ENCODE measurements at places on chromosomes 7 and 10. TPM values are rescaled to one million over a fixed set of nuclear protein-coding genes. Genes with fewer than 3 reads are reported as not detected.

ZC3HAV1L gene
- total RNA-seq, result 10.4 TPM

INMT gene
- total RNA-seq, result 12.2 TPM

AGR2 gene
- total RNA-seq, result 1.3 TPM

GOLGA7B gene
- 0.19 TPM for total RNA-seq

MLXIPL gene
- total RNA-seq, result 117 TPM

NACAD gene
- total RNA-seq, result 3.3 TPM

DNA sequence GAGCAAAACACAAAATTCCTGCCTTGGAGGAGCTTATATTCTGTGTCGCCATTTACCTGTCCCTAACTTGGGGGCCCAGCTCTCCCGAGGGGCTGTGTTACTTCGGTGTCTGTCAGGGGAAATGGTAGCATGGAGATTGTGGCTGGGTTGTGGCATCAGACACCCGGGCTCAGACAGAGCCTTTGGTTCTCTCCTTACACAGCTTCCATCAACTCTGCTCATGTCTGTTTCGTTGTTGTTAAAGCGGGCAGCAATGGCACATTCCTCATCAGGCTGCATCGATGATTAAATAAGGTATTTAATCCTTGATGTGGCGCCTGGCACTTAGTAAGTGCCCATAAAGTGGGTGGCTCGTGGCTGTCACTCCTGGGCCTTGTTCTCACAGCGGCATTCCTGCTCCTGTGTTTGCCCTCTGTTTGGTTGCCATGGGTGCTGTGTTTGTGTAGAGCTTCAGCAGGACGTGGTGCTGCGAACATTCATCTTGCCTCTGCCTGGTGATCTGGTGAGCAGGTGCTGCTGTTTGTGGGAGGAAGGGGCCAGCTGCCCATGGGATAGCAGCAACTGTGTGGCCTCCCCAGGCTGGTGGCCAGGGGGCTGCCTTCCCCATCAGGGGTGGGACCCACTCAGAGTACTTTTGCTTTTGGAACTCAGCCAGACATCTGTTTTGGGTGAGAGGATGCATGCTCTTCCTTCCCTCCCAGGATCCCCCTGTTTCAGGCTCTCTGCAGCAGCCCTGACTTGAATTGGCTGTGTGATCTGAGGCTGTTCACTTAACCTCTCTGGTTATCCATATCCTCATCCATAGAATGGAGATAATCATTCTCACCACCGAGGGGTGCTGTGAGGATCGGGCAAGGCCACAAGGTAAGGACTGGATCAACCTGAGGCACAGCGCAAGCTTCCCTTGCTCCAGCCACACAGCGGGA, 207.2 kb upstream of the SVIL start:
- no peak for DNase-seq
- H3K4me1 ChIP-seq, result no peaks in the 10 kb centered on the region
- H3K27me3 ChIP-seq, result no peaks in the 10 kb centered on the region
- no peak overlapping the region for H3K4me3 ChIP-seq
- no peak overlapping the region for H3K27ac ChIP-seq

- no peaks in the 10 kb centered on the region for H3K4me1 ChIP-seq
- H3K4me3 ChIP-seq, result no peak overlapping the region
- H3K27ac ChIP-seq, result no peak overlapping the region
- no peaks in the 10 kb centered on the region for H3K27me3 ChIP-seq
- DNase-seq, result no peak
Observed at GRCh38 chr7:105325216-105325904, 63.4 kb downstream of the SRPK2 start.

- no peak overlapping the region for H3K4me3 ChIP-seq
- no peaks in the 10 kb centered on the region for H3K36me3 ChIP-seq
- no peak for DNase-seq
- H3K27ac ChIP-seq, result no peak overlapping the region
- H3K4me1 ChIP-seq, result no peaks in the 10 kb centered on the region
Observed at GRCh38 chr7:137825489-137825888, 21.3 kb downstream of the DGKI start.

DNA sequence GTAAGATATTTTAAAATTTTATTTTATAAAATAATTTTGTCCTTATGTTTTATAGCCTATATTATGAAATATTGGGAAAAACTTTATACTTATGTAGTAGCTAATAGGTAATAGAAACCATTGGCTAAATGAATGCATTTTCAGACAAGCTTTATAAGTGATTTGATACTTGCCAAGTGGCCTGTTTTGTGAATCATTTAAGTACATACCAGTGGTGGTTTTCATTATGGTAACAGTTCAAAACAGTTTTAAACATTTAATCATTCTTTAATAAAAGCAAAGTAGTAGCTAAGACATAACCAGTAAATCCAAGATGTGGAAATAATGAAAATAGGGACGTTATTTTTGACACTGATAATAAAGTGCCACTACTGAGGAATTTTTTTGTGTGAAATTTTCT, 182.2 kb downstream of the PHF14 start:
- no peak overlapping the region for H3K27ac ChIP-seq
- no peaks in the 10 kb centered on the region for H3K27me3 ChIP-seq
- H3K4me1 ChIP-seq, result no peaks in the 10 kb centered on the region
- no peak for DNase-seq
- no peaks in the 10 kb centered on the region for H3K36me3 ChIP-seq
- no peak overlapping the region for H3K4me3 ChIP-seq

GRCh38 chr7:157136372-157136771, 2.4 kb upstream of the UBE3C start:
- H3K36me3 ChIP-seq, result no peaks in the 10 kb centered on the region
- H3K27ac ChIP-seq, result no peak overlapping the region

GRCh38 chr10:85916286-85916685, 450.3 kb downstream of the GRID1 start:
- H3K27me3 ChIP-seq, result no peaks in the 10 kb centered on the region
- H3K4me3 ChIP-seq, result no peak overlapping the region
- H3K4me1 ChIP-seq, result peaks cover 5% of the 10 kb centered on the region
- H3K27ac ChIP-seq, result no peak overlapping the region
- no peak for DNase-seq

DNA sequence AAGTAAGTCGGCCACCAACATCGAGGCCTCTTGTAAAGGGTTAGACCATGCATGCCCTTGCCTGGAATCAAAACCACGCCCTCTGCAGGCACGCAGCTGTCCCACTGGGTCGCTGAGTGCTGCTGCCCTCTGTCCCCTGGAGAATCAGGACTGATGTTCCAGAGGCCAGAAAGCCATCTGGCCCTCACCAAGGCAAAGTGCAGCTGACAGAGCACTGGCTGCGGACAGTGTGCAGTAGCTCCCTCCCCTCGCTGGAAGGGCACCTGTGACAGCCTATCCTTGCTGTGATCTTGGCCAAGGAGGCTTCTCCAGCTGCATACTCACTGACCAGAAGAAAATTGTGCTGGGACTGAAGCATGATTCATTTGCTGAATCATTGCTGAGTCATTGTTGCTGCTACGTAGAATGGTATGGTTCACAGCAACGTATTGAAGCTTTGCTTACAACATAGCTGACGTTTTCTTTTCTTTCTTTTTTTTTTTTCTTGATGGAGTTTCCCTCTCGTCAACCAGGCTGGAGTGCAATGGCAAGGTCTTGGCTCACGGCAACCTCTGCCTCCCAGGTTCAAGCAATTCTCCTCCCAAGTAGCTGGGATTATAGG, 30.4 kb downstream of the DDC start:
- H3K4me3 ChIP-seq, result no peak overlapping the region
- peak overlapping the region; percentile 38 for H3K27ac ChIP-seq
- no peaks in the 10 kb centered on the region for H3K36me3 ChIP-seq
- H3K4me1 ChIP-seq, result peaks cover 5% of the 10 kb centered on the region
- DNase-seq, result peak; percentile 86

DNA sequence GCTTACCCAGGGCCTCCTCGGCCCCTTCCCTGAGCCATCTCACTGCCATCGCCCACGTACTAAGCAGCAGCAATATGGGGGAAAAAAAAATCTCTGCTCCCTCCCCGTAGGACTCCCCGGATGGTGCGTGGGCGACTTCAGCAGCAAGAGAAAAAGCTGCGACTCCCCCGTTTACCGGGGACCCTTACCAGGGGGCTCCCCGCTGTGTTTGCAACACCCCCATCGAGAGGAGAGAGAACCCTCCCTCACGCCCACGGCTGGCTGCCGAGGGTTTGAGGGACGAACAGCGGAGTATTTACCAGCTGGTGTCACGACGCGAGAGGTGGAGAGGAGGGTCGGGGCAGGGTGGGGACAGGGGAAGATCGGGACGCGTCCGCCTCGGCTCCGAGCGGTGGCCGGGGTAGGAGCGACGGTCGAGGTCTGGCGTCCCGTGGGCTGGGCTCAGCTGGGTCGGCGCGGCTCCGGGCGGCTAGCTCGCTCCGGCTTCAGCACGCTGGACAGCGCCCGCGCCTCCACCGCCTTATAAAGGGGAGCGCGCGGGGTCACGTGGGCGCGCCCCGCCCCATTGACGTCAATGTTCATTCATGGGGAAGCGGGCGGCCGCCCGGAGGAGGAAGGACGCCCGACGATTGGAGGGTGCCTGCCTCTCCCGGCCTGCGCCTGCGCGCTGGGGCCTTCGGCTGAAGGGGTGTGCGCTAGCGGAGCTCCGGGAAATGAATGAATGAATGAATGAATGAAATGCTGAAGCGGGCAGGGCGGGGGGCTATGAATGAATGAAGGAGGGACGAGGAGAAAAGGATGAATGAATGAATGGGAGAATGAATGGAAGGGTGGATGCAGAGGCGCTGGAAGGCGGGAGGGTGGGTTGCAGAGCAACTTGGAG, at the start of gene VGF:
TSS of gene VGF (minus strand) at position 495 of the 883 bp plus-strand sequence. CDS start 726 bp downstream, outside the sequence.
- peak; percentile 96 for DNase-seq
- peaks cover 34% of the 10 kb centered on the region for H3K4me1 ChIP-seq
- H3K27ac ChIP-seq, result no peak within 1 kb of the TSS
- no peaks in the 10 kb centered on the region for H3K36me3 ChIP-seq
- peaks cover 34% of the 10 kb centered on the region for H3K27me3 ChIP-seq

DNA sequence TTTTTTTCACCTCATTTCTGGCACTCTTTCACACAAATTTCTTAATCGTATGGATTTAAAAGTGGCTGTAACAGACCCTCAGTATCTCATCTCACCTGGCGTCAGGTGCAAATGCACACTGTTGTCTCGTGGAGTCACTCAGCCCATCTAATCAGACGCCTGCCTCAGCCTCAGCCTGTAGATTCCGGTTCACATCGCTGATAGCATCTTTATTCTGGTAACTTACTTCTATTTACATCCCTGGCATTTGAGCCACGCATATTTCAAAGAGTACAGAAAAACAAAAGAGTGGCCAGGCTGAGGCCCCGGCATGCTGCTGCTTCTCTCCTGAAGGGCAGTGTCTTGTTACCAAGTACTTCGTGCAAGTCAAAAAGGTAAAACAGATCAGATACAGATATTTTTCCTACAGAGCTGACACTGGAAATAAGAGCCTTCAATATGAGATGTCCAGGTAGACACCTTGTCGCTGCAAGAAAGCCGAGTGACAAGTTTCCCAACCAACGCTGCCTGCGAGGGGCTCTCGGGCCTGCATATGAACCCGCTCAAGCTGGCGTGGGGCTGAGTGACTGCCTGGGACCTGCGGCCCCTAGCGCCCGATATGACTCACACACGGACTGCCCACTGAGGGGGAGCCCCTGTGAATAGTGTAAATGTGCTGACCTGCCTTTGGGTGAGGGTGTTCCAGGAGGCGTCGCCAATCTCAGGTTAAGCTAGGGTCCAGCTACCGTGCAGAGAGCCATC, 4.3 kb downstream of the VIPR2 start:
- H3K4me1 ChIP-seq, result peaks cover 11% of the 10 kb centered on the region
- H3K27ac ChIP-seq, result no peak overlapping the region
- no peaks in the 10 kb centered on the region for H3K36me3 ChIP-seq

GRCh38 chr10:131406676-131407392, 95.3 kb upstream of the TCERG1L start:
- no peak overlapping the region for H3K4me3 ChIP-seq
- DNase-seq, result no peak
- no peaks in the 10 kb centered on the region for H3K4me1 ChIP-seq
- no peaks in the 10 kb centered on the region for H3K36me3 ChIP-seq
- H3K27ac ChIP-seq, result no peak overlapping the region

GRCh38 chr10:58393317-58393716, 8.1 kb downstream of the TFAM start:
- no peak for DNase-seq
- H3K36me3 ChIP-seq, result no peaks in the 10 kb centered on the region
- no peak overlapping the region for H3K27ac ChIP-seq
- peaks cover 4% of the 10 kb centered on the region for H3K4me1 ChIP-seq
- no peaks in the 10 kb centered on the region for H3K27me3 ChIP-seq

DNA sequence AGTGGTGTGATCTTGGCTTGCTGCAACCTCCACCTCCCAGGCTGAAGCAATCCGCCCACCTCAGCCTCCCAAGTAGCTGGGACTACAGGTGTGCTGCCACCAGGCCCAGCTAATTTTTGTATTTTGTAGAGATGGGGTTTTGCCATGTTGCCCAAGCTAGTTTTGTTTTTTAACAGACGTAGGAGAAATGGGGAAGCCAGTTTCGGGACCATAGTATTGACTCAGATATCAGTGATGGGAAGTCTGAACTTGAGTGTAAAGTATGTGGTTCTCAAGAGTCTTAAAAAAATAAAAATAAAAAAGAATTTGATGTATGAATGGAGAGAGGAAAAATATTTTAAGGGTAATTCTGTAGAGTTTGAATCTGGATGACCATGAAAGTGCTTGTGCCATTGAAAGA, 34.2 kb downstream of the SP4 start:
- DNase-seq, result no peak
- no peaks in the 10 kb centered on the region for H3K36me3 ChIP-seq
- no peak overlapping the region for H3K4me3 ChIP-seq
- H3K27ac ChIP-seq, result no peak overlapping the region
- H3K27me3 ChIP-seq, result no peaks in the 10 kb centered on the region

DNA sequence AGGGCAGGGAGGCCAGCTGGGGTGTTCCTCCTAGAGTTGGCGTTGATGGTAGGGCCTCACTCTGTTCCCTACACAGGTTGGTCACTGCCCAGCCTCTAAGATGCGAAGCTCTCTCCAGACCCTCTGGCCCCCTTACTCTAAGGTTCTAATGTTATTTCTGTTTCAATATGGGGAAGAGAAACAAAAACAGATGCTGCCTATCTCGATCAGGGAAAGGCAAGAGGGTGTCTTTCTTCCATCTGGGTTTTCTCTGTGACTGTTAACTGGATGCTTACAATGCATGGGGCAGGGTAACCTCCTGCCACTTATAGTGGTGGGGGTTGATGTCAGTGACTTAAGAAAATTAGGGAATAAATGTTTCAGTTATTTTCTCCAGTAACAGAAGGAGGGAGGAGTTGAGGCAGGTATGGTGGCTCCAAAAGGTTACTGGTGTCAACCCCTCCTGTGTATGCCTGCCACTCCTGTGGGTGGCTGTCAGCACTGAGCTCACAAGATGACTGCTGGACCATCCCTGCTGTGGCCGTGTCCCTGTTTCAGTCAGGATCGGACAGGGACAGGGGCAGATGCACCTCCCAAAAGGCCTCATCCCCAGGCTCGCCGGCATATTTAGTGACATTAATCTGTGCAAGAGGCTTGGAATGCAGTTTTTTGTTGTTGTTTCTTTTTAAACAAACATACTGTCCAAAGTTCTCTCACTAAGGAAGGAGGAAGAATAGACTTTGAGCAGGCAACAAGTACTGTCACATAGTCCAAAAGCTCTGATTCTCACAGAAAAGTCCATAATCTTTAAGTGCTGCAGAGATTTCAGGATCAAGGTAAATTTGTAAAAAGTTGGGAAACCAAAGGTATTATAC, 39.6 kb upstream of the SYPL1 start:
- no peak for DNase-seq
- H3K27me3 ChIP-seq, result no peaks in the 10 kb centered on the region
- H3K36me3 ChIP-seq, result no peaks in the 10 kb centered on the region
- H3K27ac ChIP-seq, result no peak overlapping the region

GRCh38 chr10:61283066-61283465, 170.1 kb downstream of the TMEM26 start:
- no peaks in the 10 kb centered on the region for H3K36me3 ChIP-seq
- peaks cover 5% of the 10 kb centered on the region for H3K4me1 ChIP-seq
- no peaks in the 10 kb centered on the region for H3K27me3 ChIP-seq
- DNase-seq, result no peak
- no peak overlapping the region for H3K27ac ChIP-seq
